DMS53 (cell line): ENCODE measurements at places on chromosomes 7 and 10.

DNA sequence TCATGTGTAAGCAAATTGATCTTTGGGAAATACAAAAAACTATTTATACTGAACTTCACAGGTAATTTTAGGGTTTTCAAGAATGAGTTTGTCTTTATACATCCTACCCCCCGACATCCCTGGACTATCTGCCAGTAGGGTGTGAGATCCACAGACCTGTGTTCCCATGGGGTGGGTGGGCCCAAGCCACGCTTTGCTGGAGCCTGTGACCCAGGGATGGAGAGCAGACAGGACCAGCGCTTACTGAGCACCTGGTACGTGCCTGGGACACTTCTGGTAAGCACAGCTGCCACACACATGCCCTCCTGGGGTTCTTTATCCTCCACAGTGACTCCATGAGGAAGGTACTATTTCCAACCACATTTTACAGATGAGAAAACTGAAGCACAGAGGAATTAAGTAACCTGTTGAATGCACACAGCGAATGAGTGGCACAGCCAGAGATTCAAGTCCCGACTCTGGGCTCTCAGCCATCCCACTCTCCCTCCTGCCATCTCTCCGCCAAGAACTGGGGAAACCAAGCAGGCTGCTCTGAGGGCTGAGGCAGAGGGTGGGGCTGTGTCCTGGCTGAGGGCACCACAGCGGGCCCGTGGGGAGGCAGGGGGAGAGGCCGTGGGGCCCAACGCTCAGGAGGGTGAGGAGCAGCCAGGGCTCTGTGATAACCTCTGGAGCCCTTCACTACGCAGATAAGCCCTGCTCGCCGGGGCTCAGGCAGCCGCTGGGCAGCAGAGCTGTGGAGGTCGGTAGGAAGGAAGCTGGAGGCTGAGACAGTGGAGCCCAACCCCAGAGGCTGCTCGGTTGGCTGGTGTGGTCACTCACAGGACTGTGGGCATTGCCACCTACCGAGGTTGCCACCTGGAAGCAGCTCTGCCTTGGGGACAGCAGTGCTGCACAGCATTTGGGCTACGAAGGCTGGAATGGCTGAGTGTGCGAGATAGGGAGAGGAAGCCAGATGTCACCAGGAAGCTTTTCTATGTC is 124.2 kb downstream of the ARHGAP22 start:
- no peak for DNase-seq

- no peak for DNase-seq
Measured at GRCh38 chr10:1363446-1364121, 307.4 kb downstream of the WDR37 start.

GRCh38 chr7:87094322-87094721 is 34.9 kb upstream of the ELAPOR2 start:
- DNase-seq = no peak

DNA sequence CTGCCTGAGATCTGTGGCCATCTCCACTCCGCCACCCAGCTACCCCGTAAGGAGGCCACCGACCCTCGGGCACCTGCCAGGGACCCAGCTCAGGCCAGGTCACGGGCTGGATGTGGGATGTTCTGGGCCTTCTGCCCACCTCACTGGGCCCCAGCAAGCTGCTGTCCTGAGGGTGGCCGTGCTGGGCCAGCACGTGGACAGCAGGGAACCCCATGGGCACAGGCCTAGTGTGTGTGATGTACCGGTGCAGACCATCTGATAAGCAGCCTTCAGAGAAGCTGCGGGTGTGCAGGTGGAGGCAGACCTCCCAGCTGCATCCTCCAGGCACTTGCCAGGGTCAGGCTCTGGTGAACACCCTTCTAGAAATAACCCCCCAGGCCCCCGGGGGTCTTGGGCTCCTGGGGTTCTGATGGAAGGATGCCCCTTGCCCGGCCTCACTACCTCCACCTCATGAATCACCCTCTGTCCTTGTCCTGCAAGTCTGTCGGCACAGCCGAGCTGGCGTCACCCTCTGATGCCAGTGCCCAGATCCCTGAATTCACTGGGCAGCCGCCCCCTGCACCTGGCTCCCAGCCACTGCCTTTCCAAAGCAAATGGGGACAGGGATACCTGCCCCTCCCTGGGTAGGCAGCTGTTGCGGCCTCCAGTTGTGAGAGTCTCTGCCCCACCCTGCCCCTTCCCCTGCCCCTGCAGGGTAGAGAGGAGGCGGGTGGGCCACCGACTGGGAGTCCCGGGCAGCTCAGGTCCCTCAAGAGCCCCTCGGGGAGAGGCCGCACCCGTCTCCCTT is 139.8 kb downstream of the FAM53B start:
- no peak for DNase-seq

DNA sequence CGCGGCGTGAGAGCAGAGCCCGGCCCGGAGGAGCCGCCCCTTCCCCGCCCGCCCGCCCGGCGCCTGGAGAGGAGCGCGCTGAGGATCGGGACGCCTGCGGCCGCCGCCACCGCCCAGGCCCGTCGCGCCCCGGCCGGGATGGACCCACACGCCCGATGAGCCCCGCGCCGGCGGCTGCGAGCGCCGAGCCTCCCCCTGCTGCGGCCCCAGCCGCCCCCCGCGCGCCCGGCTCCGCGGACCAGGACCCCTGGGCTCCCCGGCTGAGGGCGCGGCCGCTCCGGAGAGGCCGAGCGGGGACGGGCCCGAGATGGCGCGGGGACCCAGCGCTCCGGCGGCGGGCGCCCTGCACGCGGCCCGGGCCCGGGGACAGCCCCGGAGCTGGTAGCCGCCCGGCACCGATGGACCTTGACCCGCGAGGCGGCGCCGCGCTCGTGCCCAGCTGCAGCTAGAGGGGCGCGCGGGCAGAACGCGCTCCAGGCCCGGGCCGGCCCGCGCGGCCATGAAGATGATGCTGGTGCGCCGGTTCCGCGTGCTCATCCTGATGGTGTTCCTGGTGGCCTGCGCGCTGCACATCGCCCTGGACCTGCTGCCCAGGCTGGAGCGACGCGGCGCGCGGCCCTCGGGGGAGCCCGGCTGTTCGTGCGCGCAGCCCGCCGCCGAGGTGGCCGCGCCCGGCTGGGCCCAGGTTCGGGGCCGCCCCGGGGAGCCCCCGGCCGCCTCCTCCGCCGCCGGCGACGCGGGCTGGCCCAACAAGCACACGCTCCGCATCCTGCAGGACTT is 520 bp downstream of the FAM20C start:
- no peak for DNase-seq
